Adipose tissue (tissue), 3 donors: ENCODE measurements at places on chromosomes 3 and 15. TPM values are rescaled to one million over a fixed set of nuclear protein-coding genes. Genes with fewer than 3 reads are reported as not detected.

MYZAP gene
- polyA plus RNA-seq, result 22.4 TPM

DUOXA1 gene
- 0.14 TPM for polyA plus RNA-seq

ARID3B gene
- polyA plus RNA-seq, result 3.0 TPM

RPP14 gene
- 7.3 TPM for polyA plus RNA-seq

TNNC1 gene
- 11.6 TPM for polyA plus RNA-seq

UBAP1L gene
- polyA plus RNA-seq, result 1.3 TPM

NUSAP1 gene
- 0.95 TPM for polyA plus RNA-seq

TIGIT gene
- polyA plus RNA-seq, result 0.13 TPM

CORO2B gene
- polyA plus RNA-seq, result 19.7 TPM

PROK2 gene
- 0.23 TPM for polyA plus RNA-seq

PPM1L gene
- 2.6 TPM for polyA plus RNA-seq

GRM7 gene
- not detected for polyA plus RNA-seq

MYEF2 gene
- 9.9 TPM for polyA plus RNA-seq

TNIK gene
- 1.5 TPM for polyA plus RNA-seq

CLDN18 gene
- polyA plus RNA-seq, result 32.5 TPM

ALDH1A2 gene
- 15.6 TPM for polyA plus RNA-seq

SCG5 gene
- polyA plus RNA-seq, result 59.5 TPM

SLC2A2 gene
- polyA plus RNA-seq, result not detected

STAG1 gene
- 11.9 TPM for polyA plus RNA-seq

KBTBD8 gene
- polyA plus RNA-seq, result 0.71 TPM

C3orf85 gene
- not detected for polyA plus RNA-seq

KLHL6 gene
- polyA plus RNA-seq, result 0.44 TPM

GXYLT2 gene
- 17.5 TPM for polyA plus RNA-seq

LPP gene
- polyA plus RNA-seq, result 25.6 TPM

CGNL1 gene
- 2.2 TPM for polyA plus RNA-seq

AP3B2 gene
- 0.70 TPM for polyA plus RNA-seq

ST3GAL6 gene
- 3.3 TPM for polyA plus RNA-seq

SNTN gene
- 0.06 TPM for polyA plus RNA-seq

SERINC4 gene
- polyA plus RNA-seq, result 0.46 TPM

IL12A gene
- polyA plus RNA-seq, result 0.48 TPM

GOLGA8S gene
- 0.34 TPM for polyA plus RNA-seq

CHRNA7 gene
- polyA plus RNA-seq, result 1.5 TPM

TRNT1 gene
- 11.2 TPM for polyA plus RNA-seq

SATB1 gene
- 13.8 TPM for polyA plus RNA-seq

COLQ gene
- 1.1 TPM for polyA plus RNA-seq

PARP3 gene
- 5.0 TPM for polyA plus RNA-seq

RARB gene
- polyA plus RNA-seq, result 3.0 TPM

LRRC15 gene
- 0.40 TPM for polyA plus RNA-seq

PEX11A gene
- 40.4 TPM for polyA plus RNA-seq

WDR93 gene
- not detected for polyA plus RNA-seq

STRIT1 gene
- polyA plus RNA-seq, result 0.15 TPM

IQCH gene
- 0.35 TPM for polyA plus RNA-seq

SERPINI2 gene
- polyA plus RNA-seq, result 0.31 TPM

CLDN16 gene
- polyA plus RNA-seq, result 0.28 TPM

EDEM1 gene
- polyA plus RNA-seq, result 8.7 TPM

DPPA2 gene
- not detected for polyA plus RNA-seq

TMEM108 gene
- 0.45 TPM for polyA plus RNA-seq

AMT gene
- 14.6 TPM for polyA plus RNA-seq

KNG1 gene
- polyA plus RNA-seq, result 0.02 TPM

CHRD gene
- 14.2 TPM for polyA plus RNA-seq

CALML4 gene
- polyA plus RNA-seq, result 4.8 TPM

TRPM7 gene
- polyA plus RNA-seq, result 6.2 TPM

ECE2 gene
- polyA plus RNA-seq, result not detected

SMAD6 gene
- polyA plus RNA-seq, result 7.4 TPM

NR2E3 gene
- 0.04 TPM for polyA plus RNA-seq

DMXL2 gene
- 16.3 TPM for polyA plus RNA-seq

PRKAR2A gene
- 11.2 TPM for polyA plus RNA-seq

HYAL2 gene
- 80.3 TPM for polyA plus RNA-seq

IFT122 gene
- 15.6 TPM for polyA plus RNA-seq
